Stimulated activated CD4-positive, alpha-beta T cell treated with anti-CD3 and anti-CD28 coated beads, Interleukin-4, amount 100 ng/mL, for 24 hours (primary cell): ENCODE measurements at places on chromosomes 4 and X.
A peak's percentile ranks its signal among the peaks of the same experiment; 100 is the strongest.

- DNase-seq = no peak
These were observed 9.2 kb upstream of the GPC3 start for GRCh38 chrX:133994576-133994975.

GRCh38 chr4:83581411-83582288 lies 45.7 kb downstream of the GPAT3 start:
- DNase-seq = no peak

DNA sequence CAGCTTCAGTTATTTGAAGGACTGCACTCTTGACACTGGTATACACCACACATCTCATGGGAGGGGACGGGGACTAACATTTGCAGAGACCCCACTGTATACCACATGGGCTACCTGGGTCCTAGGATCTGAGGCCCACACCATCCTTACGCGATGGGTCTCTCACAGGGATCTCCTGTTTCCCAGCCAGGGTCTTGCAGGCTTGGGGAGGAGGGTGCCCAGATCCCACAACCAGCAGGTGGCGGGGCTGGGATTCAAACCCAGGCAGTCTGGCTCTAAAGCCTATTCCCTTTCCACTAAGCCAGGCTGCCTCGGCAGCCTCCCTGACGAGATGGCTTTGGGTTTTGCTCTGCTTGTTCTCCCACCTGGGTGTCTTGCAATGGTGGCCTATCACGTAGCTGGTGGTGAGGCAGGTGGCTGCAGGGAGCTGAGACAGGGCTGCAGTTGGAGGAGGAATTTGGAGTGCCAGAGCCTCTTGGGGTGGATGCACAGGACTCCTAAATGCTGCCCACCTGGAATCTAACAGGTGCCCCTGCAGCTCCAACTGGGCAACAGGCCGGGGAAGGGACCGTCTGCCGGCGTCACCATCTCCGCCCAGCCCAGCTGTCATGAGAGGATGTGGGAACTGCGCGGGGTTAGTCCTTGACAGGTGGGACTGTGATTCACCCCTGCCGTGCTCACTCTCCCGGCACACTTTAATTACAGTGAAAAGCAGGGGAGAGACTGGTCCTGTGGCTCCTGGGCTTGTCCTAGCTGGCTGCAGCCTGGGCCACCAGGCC lies 110.7 kb downstream of the PSAPL1 start:
- DNase-seq = no peak

DNA sequence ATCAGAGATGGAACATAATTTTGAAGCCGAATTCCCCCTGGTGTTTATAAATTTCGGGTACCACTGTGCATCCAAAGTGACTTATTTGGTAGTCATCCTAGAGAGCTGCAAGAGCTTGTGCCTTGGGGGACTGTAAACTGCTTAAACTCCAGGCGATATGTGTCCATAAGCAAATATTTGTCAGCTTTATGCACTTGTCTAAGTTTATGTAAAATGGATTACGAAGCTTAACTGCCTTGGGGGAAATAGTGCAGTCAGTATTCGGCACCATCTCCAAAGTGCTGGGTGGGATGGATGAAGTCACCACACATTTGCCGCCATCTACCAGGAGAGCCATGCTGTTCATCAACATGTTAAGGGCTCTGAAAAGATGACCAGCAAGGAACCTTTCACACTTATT lies 65.9 kb downstream of the CC2D2A start:
- no peak for DNase-seq

DNA sequence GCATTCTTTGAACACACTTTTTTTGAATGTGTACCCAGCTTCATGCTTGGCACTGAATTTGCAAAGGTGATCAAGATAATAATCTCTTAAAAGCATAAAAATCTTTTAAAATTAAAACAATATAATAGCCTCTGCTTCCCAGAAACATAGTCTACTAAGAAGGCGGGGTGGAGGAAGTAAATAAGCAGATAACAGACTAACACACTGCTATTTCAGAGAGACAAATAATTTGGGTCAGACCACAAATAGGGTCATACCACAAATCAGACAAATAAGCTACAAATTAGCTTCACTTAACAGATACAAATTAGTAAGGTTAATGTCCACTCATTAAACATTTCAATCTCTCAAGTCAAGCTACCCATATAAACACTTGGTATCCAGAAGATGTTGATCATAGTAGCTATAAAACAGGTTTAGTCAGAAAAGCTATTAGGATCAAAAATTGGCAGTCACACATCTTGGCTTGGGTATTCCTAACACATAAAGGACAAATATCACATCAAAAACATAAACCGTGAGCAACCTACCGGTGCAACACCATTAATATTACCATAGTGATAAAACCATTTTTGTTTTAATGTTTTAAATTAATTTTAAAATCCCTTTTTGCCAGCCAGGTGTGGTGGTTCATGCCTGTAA lies 47.3 kb downstream of the PPP3CA start:
- DNase-seq = no peak

DNA sequence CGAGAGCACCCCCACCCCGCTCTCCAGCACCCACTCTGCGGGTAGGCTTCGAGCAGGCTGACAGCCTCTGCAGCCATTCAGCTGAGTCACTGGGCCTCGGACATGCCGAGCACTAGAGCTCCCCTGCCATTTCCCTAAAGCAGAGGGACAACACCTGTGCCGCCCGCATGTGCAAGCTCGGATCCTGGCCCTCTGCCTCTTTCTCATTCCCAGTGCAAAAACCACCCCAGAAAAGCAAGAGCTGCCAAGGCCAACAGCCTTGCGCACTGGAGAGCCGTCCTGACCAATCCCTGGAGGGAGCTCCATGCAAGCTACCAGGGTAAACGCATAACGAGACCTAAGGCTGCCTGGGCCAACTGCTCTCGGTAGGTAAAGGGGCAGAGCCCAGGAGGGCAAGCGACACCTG lies 5.3 kb downstream of the HCFC1 start:
- DNase-seq = no peak

- no peak for DNase-seq
These were observed 40.2 kb downstream of the ADH7 start for GRCh38 chr4:99394896-99395295.

DNA sequence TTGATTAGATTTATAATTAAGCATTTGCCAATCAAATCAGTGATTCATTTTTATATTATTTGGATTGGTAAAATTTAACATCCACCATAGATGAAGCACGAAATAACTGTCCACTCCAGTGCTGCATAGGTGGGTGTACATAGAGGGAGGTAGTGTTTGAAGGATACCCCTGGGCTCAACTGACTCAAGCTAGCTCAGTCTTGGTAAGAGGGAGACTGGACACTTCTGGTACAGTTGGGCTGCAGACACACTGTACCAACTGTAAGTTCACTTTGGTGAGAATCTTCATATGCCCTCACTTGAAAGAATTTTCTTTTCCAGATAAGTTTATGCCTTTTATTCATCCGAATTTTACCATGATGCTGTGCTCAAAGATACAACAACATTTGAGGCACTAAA lies 48.6 kb upstream of the UGT2B15 start:
- DNase-seq = no peak

DNA sequence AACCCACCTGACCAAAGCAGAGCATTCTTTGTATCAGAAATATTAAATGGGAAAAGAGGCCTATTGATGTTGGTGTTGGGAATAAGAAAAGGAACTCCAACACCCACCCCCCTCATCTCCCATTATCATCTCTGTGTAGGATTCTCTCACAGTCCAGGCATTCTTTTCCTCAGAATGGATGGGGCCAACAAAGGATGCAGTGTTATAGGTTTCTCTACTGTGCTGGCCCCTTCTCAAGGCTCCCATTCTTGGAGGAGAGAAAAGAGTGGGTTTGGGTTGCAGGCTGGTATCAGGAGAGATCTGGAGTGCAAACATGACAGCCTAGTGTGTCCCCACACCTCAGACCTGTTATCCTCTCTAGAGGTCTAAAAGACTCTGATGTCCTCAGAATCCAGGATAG lies 59.6 kb downstream of the UGT8 start:
- DNase-seq = no peak

GRCh38 chrX:20382518-20383297 lies 116.0 kb upstream of the RPS6KA3 start:
- DNase-seq = peak; percentile 29

DNA sequence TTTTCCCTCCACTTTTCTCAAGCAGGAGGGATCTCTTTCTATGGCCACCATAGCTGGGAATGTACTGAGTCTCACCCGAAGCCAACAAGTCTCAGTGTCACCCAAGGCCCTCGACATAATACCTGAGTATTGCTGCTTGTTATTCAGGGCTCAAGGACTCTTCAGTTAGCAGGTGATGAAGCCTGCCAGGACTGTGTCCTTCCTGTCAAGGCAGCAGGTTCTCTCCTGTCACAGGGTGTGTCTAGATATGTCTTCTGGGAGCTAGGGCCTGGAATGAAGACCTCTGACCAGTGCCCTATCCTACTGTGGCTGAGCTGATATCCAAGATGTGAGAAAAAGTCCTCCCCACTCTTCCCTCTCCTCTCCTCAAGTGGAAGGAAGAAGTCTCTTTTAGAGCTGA lies 391.0 kb upstream of the DIPK2B start:
- no peak for DNase-seq

- no peak for DNase-seq
These were observed 95.4 kb downstream of the PTTG2 start for GRCh38 chr4:38055566-38055965.

- DNase-seq = peak; percentile 82
These were observed 4.9 kb downstream of the PRDM8 start for GRCh38 chr4:80202190-80202711.

- no peak for DNase-seq
These were observed 26.9 kb upstream of the AMOT start for GRCh38 chrX:112867570-112867969.

- DNase-seq = no peak
These were observed 9.0 kb downstream of the FBXO8 start for GRCh38 chr4:174274436-174274835.

GRCh38 chrX:49862093-49862492 lies 17.2 kb upstream of the USP27X start:
- no peak for DNase-seq
